ENCODE measurements at places on chromosomes 12 and 14.

GRCh38 chr12:32918890-32919801 is 22.6 kb upstream of the PKP2 start:
- peak; percentile 25 for DNase-seq

- no peak for DNase-seq
Measured at GRCh38 chr12:67211029-67211428, 58.1 kb upstream of the CAND1 start.

GRCh38 chr14:34650786-34651584 is 21.0 kb upstream of the SNX6 start:
- DNase-seq = no peak

DNA sequence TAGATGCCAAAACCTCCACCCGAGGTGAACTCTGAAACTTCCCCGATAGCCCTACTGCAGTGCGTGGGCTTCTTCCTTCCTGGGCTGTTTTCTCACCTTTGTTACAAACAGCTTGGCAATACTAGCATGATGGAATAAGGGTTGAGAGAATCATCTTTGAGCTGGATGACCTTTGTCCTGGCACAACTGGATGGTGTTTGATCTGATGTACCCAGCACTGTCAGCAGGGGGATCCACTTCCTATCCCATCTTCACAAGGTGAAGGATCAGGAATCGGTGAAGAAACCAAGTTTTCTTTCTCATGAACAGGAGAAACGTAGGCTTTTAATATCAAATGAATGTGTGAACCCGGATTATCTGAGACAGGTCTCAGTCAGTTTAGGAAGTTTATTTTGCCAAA is 19.5 kb upstream of the LRRC10 start:
- peak; percentile 24 for DNase-seq

- DNase-seq = peak; percentile 90
Measured at GRCh38 chr12:53575502-53576249, 50.5 kb downstream of the ATF7 start.

DNA sequence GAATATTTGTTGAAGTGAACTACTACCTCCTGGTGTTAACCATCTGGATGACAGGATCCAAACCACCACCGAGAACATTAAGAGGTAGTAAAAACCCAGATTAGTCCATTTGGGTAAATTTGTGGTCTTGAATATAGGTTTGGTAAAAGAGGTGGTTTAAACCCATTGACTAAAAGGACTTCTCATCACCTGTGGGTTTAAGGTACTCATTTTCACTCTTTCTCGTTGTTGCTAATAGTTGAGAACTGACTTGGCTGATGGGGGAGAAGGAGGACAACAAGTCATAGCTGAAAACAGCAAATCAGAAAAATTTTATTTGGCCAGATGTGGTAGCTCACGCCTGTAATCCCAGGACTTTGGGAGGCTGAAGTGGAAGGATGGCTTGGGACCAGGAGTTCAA is 59.2 kb downstream of the ACADS start:
- DNase-seq = no peak

GRCh38 chr12:77357655-77358054 is 292.3 kb upstream of the E2F7 start:
- DNase-seq = no peak

Data from NB4 (cell line).